ENCODE measurements at places on chromosomes 6 and 20.

- peak; percentile 2 for DNase-seq
Measured at GRCh38 chr6:141134723-141135122, 998.0 kb upstream of the GJE1 start.

DNA sequence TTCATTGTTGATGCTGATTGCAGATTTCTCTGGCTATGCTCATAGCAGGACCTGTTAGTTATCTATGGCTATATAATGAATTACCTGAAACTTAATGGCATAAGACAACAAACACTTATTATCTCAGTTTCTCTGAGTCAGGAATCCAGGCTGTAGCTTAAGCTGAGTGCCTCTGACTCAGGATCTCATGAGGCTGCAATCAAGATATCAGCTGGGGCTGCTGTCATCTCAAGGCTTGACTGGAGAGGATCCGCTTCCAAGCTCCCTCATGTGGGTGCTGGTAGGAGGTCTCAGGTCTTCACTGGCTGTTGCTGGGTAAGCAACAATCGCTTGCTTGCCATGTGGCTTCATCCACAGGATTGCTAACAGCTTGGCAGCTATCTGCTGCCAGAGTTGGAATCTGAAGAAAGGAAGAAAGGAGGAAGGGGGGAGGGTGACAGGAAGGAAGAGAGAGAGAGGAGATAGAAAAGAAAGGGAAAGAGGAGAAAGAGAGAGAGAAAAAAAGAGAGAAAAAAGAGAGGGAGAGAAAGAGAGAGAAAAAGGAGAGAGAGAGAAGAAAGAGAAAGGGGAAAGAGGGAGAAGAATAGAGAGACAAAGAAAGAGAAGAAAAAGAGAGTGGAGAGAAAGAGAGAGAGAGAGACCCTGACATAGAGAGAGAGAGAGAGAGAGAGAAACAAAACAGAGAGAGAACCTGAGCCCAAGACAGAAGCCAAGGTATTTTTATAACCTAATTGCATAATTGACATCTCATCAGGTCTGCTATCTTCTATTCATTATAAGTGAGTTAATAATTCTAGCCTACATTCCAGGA, 579.0 kb upstream of the BTBD3 start:
- DNase-seq: no peak

GRCh38 chr6:4599924-4600323, 176.3 kb upstream of the CDYL start:
- no peak for DNase-seq

- no peak for DNase-seq
Measured at GRCh38 chr6:156068881-156069280, 613.2 kb upstream of the NOX3 start.

DNA sequence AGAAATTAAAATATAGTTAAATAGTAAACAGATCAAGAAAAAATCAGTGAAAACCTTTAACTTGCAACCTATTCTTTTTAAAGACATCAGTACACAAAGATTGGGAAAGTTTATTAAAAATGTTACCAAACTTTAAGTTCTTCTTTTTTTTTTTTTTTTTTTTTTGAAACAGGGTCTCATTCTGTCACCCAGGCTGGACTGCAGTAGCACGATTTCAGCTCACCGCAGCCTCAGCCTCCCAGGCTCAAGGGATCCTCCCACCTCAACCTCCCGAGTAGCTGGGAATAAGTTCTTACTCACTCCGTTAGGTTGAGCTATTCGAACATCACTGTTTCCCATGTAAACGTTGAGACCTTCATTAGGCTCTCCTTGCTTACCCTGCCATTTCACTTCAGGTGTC, 5.6 kb downstream of the MAP3K5 start:
- no peak for DNase-seq

- DNase-seq: no peak
Measured at GRCh38 chr6:119454714-119455113, 105.2 kb upstream of the MAN1A1 start.

DNA sequence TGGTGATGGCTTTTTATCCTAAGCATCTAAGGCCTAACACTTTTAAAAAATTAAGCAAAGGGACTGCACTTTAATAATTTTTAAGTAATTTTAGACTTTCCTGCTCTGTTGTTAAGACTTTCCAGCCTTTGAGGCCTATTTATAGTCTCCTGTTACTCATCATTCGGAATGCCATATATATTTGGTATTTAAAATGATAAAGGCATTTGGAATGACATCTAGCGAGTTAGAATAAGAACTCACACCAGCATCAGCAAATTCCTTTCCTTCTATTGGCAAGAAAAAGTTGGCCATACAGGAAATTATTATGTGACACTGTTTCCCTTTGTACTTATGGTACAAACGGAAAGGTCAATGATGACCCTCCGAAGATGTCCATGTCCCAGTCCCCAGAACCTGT, 88.1 kb upstream of the STMND1 start:
- no peak for DNase-seq

DNA sequence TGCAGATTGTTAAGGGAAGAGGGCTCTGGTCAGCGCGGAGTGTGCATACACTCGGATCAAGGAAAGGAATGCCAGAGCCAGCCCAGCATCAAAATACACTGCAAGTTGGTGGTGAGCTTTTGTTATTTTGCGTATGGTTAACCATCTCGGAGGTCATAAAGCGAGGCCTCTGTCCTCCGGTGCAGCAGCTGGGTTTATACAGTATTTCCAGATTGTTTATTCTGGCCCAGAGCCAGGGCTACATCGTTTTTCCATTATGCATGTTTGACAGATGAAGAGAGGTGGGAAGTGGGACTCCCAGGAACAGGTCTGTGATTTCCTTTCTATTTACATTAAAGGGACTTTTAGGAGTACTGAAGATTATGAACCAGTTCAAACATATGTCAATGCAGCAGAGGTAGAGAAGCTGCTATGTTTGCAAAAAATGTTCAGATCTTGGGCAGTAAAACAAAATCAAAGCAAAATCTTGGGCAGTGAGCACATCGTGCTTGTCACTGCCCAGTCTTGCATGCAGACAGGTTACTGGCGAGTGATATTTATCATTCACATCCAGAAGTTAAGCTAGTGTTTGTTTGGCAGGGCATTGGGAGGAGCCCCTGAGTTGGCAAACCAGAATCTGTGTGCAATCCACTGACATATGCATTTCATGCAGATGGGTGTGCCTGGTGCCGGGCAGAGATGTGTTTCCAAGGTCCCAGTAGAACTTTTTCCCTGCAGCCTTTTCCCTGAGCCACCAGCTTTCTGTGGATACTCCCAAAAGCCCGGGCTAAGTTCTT, 256.3 kb upstream of the TAB2 start:
- DNase-seq: peak; percentile 81

GRCh38 chr20:17580895-17581294, 11.0 kb downstream of the DSTN start:
- DNase-seq: no peak

GRCh38 chr6:3284436-3284876, 25.7 kb downstream of the PSMG4 start:
- no peak for DNase-seq

GRCh38 chr6:53165293-53165692, 16.7 kb upstream of the GCM1 start:
- no peak for DNase-seq

- no peak for DNase-seq
Measured at GRCh38 chr6:160358225-160359119, 10.3 kb downstream of the SLC22A3 start.

- no peak for DNase-seq
Measured at GRCh38 chr6:154974485-154975149, 20.5 kb upstream of the TIAM2 start.

Measured in brain pericyte (primary cell).